ENCODE measurements at places on chromosomes 3 and 15.

DNA sequence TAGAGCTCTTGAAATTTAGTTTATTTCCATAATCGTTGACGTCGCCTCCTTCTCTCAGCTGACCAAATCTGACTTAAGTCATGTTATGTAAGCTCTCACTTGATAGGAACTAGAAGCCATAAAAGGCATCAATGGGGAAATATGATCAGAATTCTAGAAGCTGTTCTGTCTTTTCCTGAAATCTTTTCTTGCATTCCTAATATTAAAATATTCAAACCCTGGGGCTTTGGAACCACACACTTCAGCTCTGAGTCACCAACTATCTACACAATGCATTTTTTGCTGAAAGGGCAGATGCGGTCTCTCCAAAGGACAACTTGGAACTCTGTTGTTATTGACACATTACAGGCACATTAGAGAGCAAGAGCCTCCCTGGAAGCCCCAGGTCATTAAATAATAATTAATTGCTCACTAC is 91.3 kb downstream of the LARS2 start:
- DNase-seq = no peak

GRCh38 chr15:57534281-57534680 is 57.4 kb upstream of the MYZAP start:
- DNase-seq = no peak

DNA sequence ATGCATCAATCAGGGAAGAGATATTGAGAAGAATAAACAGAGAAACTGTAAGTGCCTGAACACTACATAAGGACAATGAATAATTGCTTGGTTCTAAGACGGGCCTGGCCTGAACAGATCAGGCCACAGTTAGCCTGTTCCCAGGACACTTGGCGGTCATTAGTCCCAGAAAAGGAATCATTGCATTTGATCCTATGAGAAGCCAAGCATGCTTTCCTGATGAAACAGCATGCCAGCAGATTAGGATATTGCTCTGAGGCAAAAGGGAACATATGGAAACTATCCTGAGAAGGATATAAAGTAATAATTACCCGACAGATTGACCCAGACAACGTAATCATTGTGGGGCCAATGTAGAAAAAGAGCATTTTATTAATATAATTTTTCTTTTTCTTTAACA is 51.9 kb downstream of the STRIT1 start:
- no peak for DNase-seq

DNA sequence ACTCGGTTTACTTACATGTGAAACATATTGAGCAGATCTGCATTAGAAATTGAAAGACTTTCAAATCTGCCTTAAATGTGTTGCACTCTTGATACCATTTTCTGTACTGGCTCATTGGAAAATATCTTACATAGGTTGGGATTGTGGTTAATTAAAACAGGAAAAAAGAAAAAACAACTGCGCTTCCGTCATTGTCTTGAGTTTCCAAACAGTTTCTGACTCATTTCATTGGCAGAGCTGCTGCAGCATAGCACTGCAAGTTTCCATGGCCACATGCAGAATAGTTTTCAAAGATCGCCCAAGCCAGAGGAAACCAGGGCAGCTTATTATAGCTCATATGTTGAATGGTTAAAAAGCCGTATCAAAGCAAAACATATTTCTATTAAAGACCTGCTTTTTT is 446.6 kb upstream of the BCHE start:
- no peak for DNase-seq

GRCh38 chr3:150300852-150301517 is 107.1 kb upstream of the TSC22D2 start:
- no peak for DNase-seq

- DNase-seq = no peak
Observed at GRCh38 chr3:33437556-33438283, 2.5 kb downstream of the UBP1 start.

GRCh38 chr3:171504376-171504775 is 44.2 kb upstream of the TNIK start:
- no peak for DNase-seq

- DNase-seq = no peak
Observed at GRCh38 chr3:112865757-112866156, 19.1 kb upstream of the CD200R1L start.

GRCh38 chr15:45326280-45326679 is 52.1 kb downstream of the GATM start:
- DNase-seq = no peak

GRCh38 chr3:9441501-9442221 is 44.2 kb downstream of the SETD5 start:
- DNase-seq = no peak

GRCh38 chr15:85755942-85756341 is 38.8 kb downstream of the KLHL25 start:
- no peak for DNase-seq

DNA sequence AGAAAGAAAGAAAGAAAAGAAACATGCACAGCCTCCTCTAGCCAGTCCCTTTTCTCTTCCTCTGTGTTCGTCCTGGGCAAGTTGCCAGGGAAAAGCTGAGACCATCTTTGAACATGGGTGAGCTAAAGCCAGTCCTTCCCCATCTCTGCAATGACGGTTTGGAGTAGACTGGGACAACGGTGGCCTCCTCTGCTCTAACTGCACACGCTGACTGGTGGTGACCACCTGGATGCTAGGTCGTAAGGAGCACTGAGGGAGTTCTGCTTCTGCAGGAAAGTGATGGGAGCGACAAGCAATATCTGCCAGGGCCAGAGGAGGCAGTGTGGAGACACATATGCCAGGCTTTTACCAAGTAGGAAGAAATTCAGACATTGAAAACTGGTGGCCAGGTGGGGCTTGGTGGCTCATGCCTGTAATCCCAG is 111.7 kb downstream of the NUP210 start:
- no peak for DNase-seq

GRCh38 chr3:83524901-83525300 is 1433.9 kb upstream of the CADM2 start:
- DNase-seq = no peak

- no peak for DNase-seq
Observed at GRCh38 chr15:56056626-56057025, 63.2 kb upstream of the NEDD4 start.

DNA sequence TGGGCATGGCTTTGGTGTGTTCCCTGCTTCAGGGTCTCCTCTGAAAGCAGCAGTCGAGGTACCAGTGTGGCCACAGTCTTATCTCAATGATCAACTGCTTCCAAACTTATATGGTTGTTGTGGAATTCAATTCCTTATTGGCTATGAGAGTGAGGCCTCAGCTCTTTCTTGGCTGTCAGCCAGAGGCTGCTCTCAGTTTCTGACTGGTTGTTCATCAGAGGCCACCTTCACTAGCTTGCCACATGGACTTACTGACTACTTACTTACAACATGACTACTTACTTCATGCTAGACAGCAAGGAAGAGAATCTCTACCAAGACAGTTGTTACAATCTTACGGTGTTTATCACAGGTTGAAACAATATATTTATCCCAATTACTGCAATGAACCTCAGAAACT is 789.2 kb downstream of the DIPK2A start:
- DNase-seq = no peak

GRCh38 chr15:64162478-64162868 is 349 bp downstream of the PPIB start:
- no peak for DNase-seq

DNA sequence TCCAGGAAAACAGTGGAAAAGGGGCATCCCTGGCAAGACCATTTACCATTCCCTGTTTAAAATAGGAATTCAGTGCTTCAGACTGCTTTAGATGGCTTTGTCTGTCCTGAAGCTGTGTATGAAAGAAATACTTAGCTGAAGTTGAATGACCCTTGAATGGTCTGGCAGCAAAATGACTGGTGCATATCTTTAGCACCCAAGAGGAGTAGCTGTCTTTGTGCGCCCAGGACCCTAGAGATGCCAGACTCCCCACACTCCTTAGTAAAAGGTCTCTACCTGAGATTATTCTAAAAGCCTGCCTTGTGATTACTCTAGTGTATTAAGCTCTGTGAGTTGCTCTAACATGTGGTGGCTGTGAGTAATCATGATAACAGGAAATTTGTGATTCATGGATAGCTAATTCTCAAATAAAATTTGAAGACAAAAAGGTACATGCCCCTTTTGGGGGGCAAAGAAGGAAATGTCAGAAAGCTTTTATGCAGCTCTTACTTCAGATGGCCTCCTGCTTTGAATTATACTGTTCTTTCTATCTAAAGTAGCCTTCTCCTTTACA is 3.2 kb downstream of the MAPKBP1 start:
- no peak for DNase-seq

GRCh38 chr15:43169888-43170287 is 15.3 kb upstream of the CCNDBP1 start:
- no peak for DNase-seq

- no peak for DNase-seq
Observed at GRCh38 chr3:128488991-128489673, 3.9 kb downstream of the GATA2 start.

GRCh38 chr15:40115670-40116093 is 7.0 kb upstream of the BMF start:
- no peak for DNase-seq

DNA sequence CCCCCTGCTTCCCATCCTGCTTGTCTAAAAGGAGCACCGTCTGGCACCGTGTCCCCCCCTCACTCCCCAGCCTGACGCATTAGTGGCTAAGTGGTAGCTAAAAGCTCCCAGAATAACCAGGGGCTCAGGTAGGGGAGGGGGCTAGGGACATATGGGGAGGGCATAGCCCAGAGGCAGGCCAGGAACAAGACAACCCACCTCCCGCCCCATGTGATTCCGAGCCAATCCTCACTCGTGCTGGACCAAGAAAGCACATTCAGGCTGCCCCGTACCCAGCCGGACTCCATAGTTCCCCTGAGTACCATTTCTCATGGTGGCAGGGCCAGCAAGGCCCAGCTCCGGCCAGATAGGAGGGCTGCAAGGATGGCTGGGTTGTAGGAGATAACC is 11.5 kb downstream of the SEMA7A start:
- DNase-seq = no peak

- DNase-seq = no peak
Observed at GRCh38 chr3:12891985-12892839, 50.8 kb upstream of the RPL32 start.

- DNase-seq = no peak
Observed at GRCh38 chr3:50138266-50139200, 16.6 kb upstream of the SEMA3F start.

DNA sequence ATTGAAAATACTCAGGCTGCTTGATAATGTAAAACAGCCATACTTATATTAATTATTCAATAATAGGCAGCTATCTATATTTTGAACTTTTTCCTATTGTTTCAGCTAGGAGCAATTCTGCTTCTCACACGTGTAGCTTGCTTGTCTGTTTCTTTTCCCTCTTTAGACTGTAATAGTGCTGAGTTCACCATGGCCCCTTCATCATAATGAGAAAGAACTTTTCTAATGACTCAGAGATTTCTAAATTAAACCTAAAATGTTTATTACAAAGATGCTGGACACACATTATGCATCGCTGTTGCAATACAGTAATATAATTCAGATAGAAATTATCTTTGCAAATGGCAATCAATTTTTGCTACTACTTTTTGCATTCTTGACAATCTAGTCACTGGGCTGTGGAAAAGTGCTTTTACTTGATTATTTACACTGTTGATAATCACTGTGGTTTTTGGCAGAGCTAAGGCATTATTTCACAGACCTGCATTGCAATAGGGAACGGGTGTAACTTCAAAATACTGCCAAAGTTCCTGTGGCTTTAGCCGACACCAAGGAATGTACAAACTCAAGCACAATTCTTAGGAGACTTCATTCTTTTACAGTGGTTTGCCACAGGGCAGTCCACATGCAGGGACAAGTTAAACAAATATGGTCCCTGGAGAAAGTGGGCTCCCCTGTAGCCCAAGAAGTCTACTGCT is 281.0 kb upstream of the TBL1XR1 start:
- no peak for DNase-seq

DNA sequence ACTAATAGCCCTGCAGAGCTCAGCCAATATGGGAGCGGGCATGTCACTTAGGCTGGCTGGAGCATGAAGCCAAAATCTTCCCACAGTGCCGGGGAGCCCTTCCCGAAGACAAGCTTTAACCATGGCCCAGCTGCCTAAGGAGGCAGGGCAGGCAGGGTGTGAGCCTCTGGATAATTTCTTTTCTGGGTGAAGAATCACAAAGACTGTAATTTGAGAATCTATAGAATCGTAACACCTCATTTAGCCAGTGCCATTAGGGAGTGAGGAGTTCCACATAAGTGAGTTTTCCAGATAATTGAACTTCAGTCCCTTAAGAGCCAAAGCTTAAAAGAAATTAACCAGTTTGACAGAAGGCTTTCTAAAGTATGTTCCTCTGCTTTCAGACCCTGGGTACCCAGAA is 40.2 kb upstream of the TLE3 start:
- no peak for DNase-seq

GRCh38 chr3:134839990-134840389 is 44.9 kb downstream of the EPHB1 start:
- DNase-seq = no peak

DNA sequence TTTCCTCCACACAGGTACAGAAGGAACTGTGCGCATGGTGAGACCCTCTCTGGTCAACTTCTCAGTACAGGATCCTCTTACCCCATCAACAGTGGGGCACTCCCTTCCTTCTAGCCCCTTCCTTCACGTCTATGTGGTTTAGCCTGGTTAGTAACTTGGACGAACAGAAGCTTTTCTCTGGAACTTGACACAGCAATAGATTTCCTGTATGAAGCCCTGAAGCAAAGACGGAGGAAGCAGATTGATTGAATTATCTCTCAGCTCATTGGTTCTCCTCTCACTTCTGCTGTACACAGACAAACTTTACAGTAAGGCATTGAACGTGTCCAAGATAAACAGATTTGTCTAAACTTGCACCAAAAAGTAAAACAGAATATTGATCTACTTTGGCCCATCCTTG is at the start of gene CD200R1:
CD200R1 (minus strand) TSS at position 210 of the 400 bp plus-strand sequence. CDS start 246 bp downstream, outside the sequence.
- DNase-seq = no peak

DNA sequence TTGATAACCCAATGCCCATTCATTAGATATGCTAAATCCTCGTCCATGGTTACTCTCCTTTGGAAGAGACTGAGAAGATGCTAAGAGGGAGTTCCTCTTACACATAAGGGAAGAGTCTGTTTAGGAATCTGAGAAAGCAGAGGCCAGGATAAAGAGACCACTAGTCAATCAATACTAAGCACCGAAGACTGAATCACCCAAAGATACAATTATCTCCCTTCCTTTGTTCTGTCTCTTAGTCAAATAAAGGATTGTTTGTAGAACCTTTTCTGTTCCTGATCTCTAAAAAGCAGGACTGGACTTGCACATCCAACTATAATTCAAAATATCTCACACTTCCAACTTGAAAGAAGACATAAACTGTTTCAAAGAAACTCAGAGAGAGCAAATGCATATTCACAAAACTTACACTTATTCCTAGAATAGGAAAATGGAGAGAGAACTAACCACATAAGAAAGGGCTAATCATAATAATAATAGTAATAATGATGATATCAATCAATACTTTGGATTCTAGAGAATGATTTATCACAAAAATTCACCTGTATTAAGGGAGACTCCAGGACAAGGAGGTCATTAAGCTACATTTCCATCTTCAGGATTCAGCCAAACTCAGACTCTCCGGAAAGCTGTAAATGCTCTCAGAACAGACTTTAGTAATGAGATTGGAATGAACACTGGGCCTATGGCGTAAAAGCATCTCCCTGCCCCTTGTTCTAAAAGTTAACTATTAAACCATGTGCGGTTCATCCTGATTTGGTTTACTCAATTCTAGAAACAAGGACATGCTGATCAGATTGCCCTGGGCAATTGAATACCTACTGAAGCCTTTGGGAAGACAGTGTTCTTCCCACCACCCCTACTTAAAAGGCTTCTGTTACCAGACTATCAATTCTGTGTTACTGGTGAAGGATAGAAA is 401.5 kb downstream of the ZBTB20 start:
- no peak for DNase-seq

GRCh38 chr3:144626835-144627234 is 655.2 kb downstream of the DIPK2A start:
- DNase-seq = no peak

All from stimulated activated CD4-positive, alpha-beta T cell treated with anti-CD3 and anti-CD28 coated beads, TNF-alpha, amount 100 ng/mL, for 48 hours (primary cell).